ENCODE measurements at places on chromosomes 2 and 18. TPM values are rescaled to one million over a fixed set of nuclear protein-coding genes. Genes with fewer than 3 reads are reported as not detected.

DNA sequence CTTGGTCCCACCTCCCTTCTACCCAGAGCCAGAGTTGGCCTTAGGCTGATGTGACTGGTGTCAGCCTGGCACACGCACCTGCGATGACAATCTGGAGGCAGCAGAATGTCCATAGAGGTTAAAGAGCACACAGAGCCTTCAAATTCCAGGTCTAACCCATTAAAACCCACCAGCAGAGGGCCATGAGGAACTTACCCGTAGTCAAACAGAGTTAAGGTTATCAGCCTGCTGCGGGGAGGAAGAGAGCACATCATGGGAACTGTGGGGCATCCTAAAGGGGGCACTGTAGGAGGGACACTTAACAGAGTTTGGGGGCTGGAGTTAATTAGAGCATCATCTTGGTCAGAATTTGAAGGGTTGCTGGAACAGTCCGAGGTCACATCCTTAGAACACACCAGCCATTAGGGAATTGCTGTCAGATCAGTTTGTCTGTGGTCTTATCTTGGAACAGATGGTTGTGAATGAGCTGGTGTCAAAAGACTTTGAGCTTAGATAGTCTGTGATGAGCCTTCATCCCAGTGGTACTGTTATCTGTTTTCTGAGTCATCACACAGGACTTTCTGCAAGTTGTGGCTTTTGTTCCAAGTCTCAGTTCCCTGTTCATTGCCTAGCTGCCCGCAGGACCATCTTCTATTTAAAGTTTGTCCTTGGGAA, 248.6 kb downstream of the LOXHD1 start:
- no peak for DNase-seq

GRCh38 chr2:207477896-207478295, 51.9 kb upstream of the CREB1 start:
- no peak for DNase-seq

GRCh38 chr2:119257198-119257597, 33.6 kb downstream of the STEAP3 start:
- DNase-seq: no peak

- no peak for DNase-seq
Observed at GRCh38 chr2:216192181-216192580, 83.0 kb downstream of the XRCC5 start.

GRCh38 chr2:196925768-196926561, 542 bp downstream of the PGAP1 start:
- DNase-seq: peak; percentile 55

- no peak for DNase-seq
Observed at GRCh38 chr18:62664414-62664813, 50.9 kb upstream of the PHLPP1 start.

GRCh38 chr18:34802959-34803358, 92.9 kb downstream of the DTNA start:
- DNase-seq: no peak

- DNase-seq: peak; percentile 36
Observed at GRCh38 chr2:195575879-195576401, 81.1 kb upstream of the SLC39A10 start.

GRCh38 chr2:228839421-228839876, 431.6 kb downstream of the PID1 start:
- no peak for DNase-seq

GRCh38 chr2:98868548-98869271, 67.3 kb downstream of the CRACDL start:
- no peak for DNase-seq

DNA sequence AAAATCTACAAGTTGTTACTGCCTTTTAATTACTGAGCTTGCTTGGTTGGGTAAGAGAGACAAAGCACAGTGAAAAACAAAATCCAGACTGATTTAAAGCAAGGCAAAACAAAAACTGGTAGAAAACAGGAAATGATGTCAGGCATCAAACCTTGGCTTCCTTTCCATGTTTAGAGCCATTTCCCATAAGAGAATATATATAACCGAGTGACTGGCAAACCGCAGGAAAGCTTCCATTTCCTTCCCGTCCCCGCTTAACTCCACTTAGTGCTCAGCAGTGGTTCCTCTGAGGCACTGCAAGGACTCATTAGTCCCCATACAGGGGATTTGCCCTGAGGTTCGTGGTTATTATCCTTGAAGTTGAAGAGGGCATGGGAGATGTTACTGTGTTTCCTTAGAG, 446.3 kb downstream of the LPIN1 start:
- no peak for DNase-seq

DNA sequence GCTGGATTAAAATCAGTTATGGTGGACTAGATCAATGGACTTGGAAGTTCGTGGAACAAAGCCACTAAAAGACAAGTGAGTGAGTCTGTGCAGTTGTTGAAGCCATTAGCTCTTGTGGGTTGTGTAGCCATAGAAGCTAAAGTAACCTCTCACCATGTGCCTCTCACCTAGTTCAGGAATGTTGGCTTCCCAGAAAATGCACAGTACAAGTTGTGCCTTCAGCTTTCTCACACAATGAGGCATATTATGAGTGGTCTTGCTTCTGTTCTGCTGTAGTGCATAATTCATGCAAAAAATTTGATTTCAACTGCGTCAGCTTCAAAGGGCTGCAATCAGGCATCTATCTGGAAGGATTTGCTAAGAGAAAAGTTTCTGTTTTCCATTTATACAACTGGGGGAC, 26.2 kb downstream of the CERS6 start:
- DNase-seq: no peak

GRCh38 chr18:59085126-59085794, 54.4 kb upstream of the SEC11C start:
- DNase-seq: no peak

DNA sequence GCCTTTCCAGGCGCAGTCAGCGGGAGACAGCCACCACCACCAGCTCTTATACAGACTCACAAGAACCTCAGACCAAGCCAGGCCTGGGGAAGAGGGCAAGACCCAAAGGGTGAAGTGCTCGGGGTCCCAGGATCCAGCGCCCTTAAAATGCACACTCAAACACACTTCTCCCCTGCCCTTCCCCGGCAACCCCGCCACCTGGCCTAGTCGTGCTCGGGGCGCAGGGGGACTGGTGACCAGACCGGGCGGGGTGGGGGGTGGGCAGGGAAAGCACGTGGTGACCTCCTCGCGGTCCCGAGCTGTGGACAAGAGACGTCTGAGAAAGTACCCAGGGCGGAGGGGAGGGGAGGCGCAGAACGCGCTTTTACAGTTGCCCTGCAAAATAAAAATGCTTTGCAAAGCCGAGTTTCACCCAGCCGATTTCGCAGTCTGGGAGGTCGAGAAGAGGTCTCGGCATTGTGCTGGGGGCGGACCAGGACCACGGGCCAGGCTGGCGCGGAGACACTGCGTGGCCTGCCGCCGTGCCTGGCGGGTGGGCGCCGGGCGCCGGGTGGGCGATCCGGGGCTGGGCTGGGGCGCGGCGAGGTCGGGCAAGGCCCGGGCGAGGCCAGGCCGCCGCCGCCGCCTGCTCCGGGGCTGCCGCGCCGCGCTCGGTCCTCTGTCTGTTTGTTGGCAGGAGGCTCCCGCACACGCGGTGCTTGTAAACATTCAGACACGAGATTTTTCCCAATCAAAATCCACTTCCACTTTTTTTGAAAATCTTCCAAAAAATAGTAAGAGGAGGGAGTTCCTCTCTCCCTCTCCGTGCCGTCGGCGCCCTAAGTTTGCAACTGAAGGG, 2.0 kb downstream of the BCL11A start:
- peak; percentile 53 for DNase-seq

- no peak for DNase-seq
Observed at GRCh38 chr2:234548695-234549420, 52.0 kb upstream of the ARL4C start.

DNA sequence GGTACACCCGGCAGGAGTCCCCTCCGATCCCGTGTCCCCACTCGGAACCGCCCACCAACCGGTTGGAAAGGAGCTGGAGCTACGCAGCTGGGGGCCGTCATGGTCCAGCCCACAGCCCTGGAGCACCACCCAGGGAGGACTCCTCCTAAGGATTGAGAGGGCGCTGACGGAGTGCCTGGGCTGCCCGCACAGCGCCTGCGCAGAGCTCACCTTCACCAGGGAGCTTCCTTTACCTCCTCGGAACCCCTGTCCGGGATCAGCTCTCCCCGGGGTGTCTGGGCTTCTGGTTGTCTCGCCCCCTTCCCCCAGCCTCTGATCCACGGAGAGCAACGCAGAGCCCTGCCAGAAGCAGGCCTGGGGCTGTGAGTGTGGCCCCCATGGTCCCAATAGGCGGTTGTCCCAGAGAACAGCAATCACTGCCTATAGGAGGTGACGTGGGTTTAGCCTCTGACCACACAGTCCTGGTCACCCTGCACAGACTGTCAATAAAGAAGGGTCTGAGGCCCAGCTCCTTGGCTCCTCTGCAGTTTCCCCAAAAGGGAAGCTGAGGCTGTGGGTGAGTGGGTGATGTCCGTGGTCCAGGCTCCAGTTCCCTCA, 14.6 kb downstream of the ALPG start:
- no peak for DNase-seq

DNA sequence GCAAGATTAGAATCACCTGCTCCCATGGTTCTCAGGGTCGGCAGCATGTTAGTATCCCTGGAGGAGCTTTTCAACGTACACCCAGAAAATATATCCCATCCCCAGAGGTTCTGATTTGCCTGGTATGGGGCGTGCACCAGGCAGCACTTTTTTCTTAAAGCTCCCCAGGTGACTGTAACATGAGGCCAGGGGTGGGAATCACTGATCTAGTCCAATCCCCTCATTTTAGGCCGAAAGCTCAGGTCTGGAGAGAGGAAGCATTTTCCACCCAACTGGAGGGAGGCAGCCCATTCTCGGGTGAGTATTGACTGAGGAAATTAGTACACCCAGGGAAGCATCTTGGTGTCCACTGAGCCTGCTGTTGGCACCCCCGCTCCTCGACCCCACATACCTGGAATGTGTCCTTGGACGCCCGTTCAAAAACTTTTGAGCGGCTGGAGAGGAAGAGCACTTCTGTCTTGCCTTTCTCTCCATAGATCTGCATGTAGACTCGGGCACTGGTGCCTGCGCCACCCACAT, 94.3 kb downstream of the LOXHD1 start:
- no peak for DNase-seq

DNA sequence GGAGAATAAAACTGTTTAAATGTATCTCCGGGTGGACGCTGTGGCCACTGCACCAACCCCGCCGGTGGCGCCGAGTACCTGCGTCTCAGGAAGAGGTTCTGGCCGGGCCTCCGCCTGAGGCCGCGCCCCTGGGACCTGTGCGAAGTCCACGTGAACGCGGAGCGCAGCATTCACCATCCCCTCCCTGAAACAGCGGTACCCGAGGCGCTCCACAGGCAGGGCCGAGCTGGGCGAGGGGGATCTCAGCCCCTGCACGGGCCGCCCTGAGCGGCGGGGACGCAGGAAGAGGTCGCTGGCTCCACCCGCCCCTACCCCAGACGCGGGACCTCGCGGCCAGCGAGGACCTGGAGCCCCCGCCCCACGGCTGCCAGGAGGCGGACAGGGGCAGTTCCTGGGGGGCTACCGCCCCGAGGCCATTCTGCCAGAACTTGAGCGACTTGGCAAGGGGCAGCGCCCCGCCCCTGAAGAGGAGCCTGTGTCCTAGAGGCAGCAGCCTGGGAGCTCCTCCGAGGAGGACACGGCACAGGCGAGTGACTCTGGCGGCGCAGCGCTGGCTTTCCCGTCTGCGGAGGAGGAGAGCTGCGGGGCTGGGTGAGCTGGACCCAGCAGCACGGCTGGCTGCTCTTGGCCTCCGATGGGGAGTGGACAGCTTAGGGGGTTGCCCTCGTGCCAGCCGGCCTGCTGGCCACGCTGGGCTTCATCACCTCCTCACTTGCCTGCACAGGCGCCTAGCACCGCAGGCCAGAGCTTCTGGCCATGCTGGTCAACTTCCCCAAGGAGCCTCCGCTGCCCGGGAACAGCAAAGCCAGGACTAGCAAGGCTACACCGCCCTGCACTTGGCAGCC, 9.7 kb upstream of the TEKT4 start:
- no peak for DNase-seq

DNA sequence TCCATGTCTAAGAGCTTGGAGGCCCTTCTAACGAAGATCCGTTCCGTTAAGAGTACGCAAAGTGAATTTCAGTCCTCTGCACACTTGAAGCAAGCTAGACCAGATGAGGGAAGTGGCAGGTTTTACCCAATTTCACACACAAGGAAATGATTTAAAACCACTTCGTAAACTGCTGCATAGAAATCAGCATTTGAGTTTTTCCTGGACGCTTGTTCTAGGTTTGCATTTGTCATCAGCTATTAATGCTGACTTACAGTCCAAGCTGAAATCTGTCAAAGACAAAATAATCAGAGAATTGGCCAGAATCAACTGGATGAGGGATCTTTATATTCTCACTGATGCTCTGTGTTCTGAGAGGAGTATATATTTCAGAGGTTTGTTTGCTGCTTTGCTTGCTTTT, 117.6 kb upstream of the RASGRP3 start:
- no peak for DNase-seq

DNA sequence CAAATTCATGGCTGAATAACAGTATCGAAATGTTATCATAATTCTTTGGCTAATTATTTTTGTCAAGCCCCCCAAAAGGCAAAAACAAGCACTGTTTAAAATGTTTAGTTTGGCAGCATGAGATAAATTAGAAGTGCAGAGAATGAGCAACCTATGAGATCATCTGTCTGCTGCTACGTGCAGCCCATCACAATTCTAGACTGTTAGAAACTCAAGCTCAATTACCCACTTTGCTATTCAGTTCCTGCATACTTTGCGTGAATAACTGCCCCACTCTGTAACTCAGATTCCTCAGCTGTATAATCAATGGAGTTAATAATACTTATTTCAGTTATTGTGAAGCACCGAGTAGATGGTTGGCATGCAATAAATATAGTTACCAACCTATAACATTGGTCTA, 1181.9 kb downstream of the DPP10 start:
- no peak for DNase-seq

- DNase-seq: no peak
Observed at GRCh38 chr2:124798551-124798950, 773.5 kb downstream of the CNTNAP5 start.

The SUPT7L gene
- 27.7 TPM for total RNA-seq

The ACOXL gene
- 0.38 TPM for total RNA-seq

The L3MBTL4 gene
- 4.3 TPM for total RNA-seq

The SIGLEC15 gene
- 0.42 TPM for total RNA-seq

The RMDN2 gene
- total RNA-seq: 8.9 TPM

The MAP3K19 gene
- total RNA-seq: 0.05 TPM

The PCARE gene
- 0.09 TPM for total RNA-seq

The DPP10 gene
- 0.14 TPM for total RNA-seq

The CHRND gene
- 0.57 TPM for total RNA-seq

The UGT1A4 gene
- 0.09 TPM for total RNA-seq

The ZNF638 gene
- total RNA-seq: 149 TPM

The PXDN gene
- 6.4 TPM for total RNA-seq

The LOXL3 gene
- total RNA-seq: 1.4 TPM

Measured in thymus (tissue), 14 donors.